Activated CD4-positive, alpha-beta memory T cell treated with anti-CD3 and anti-CD28 coated beads for 36 hours (primary cell): ENCODE measurements at places on chromosomes 4 and X. TPM values are rescaled to one million over a fixed set of nuclear protein-coding genes. Genes with fewer than 3 reads are reported as not detected.

The EBP gene
- total RNA-seq, result 149 TPM

The MAN2B2 gene
- total RNA-seq, result 18.0 TPM

The CCKAR gene
- not detected for total RNA-seq

The BRS3 gene
- not detected for total RNA-seq

The CABS1 gene
- not detected for total RNA-seq

The CPEB2 gene
- total RNA-seq, result 9.5 TPM

The GPC3 gene
- 0.14 TPM for total RNA-seq

The TMEM271 gene
- total RNA-seq, result not detected

The HPGDS gene
- total RNA-seq, result not detected

The SLC38A5 gene
- total RNA-seq, result 73.0 TPM

The NSG1 gene
- total RNA-seq, result 9.1 TPM

The TEX13D gene
- total RNA-seq, result 0.10 TPM

The C4orf51 gene
- not detected for total RNA-seq

The PHKA1 gene
- 3.8 TPM for total RNA-seq

The TTC29 gene
- total RNA-seq, result not detected

The SLC16A2 gene
- total RNA-seq, result 1.2 TPM

The DMP1 gene
- total RNA-seq, result not detected

The ATP8A1 gene
- 23.9 TPM for total RNA-seq

The LONRF3 gene
- 4.3 TPM for total RNA-seq

The GYPA gene
- not detected for total RNA-seq

The ALAS2 gene
- total RNA-seq, result not detected

The ARX gene
- total RNA-seq, result not detected

The RNF128 gene
- not detected for total RNA-seq

The TREX2 gene
- 1.1 TPM for total RNA-seq

The CNGA1 gene
- not detected for total RNA-seq

The TCP11X2 gene
- total RNA-seq, result not detected

The ZMYM3 gene
- 17.2 TPM for total RNA-seq

The CXCL3 gene
- not detected for total RNA-seq

The ZRSR2 gene
- 17.3 TPM for total RNA-seq
